Skin of body (tissue), 3 donors: ENCODE measurements at places on chromosomes 6 and 20.

DNA sequence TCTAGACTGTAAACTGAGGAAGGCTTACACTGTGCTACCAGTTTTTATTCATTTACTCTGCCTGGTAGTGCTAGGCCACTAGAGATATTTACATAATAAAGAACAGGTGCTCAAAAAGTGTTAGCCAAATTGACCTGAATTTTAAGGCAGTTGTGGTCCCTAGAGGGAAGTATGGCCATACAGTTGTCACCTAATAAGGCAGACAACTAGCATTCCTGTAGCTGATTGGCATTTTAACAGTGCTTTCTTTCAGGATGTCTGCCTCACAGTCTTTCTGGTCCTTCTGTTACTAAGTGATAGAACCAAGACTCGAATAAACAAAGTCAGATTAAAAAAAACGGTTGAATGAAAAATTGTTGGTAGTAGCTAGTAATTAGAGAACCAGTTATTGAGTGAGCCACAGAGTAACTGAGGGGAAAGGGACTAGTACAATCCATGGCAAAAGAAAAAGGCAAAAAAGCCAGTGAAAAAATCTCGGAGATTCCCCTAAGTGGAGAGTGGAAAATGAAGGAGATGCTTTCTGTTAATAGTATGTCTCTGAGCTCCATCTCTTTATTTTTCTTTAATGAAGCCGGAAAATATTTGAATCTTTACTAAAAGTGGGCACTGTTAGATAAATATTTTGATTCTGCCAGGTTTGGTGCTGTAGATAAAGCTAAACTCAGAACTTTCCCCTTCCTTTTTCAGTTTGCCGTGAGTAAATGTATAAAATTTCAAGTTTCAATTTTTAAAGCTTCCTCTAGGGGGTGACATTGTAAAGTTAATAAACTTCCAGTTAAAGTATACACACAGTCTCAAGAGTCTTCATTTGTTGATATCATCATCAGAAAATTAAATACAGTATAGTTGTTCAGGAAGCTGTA is 9.1 kb downstream of the VTA1 start:
- no peak for DNase-seq

DNA sequence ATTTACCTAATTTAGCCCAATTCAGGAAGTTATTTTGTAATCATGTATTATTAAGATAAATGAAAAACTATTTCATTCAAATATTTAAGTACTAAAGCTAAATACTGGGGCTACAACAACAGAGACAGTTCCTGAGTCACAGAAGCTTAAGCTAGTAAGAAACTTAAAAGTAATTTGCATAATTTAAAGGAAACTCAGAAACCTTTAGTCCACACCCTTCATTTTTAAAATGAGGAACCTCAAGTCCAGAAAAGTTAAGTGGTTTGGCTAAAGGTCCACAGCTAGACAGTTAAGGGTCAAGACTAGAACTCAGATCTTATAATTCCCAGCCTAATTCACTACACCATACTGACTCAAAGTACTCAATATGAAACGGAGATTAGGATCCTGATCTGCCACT is 7.2 kb downstream of the LMBRD1 start:
- no peak for DNase-seq

DNA sequence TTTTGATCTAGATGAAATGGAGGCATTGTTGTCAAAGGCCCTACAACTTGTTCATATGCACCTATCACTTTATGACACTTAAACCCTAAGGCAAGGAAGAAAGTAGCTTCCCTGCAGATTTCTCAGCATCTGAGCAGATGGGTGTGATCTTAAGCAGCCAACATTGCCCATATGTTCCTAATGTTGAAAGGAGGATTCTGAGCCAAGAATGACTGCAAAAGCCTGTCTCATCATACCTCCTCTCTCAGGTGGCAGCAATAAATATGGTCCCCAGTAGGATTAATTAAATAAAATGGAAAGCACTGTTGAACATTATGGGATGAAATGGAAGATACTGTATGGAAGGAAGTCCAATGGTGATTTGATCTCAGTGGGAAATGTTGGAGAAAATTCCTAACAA is 538.1 kb upstream of the MAN1A1 start:
- no peak for DNase-seq

DNA sequence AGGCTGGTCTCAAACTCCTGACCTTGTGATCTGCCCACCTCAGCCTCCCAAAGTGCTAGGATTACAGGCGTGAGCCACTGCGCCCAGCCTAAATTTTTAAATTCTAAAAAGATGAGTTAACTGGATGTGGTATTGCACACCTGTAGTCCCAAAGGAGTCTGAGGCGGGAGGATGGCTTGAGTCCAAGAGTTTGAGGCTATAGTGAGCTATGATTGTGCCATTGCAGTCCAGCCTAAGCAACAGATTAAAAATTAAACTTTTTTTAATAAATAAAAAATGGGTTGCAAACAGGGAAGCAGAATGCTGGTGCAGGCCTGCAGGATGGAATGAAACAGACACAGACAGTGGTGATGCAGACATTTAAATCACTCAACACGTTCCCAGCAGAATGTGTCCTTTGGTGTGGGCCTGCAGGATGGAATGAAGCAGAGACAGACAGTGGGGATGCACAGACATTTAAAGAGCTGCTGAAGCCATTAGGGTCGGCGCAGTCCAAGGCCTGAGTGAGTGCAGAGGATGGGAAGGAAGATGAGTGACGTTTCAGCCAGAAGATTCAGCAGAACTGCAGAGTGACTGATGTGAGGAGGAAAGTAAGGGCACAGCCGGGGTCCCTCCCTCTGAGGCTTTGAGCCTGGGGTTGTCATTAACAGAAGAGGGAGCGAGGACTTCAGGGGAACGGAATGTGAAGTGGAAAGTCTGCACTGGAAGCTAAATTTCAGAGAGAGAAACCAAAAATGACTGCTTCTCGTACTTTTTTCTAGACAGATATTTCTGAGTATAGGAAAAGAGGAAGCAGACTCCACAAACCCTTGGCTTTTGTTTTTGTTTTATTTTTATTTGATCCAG is 117.5 kb downstream of the RIN2 start:
- DNase-seq = peak; percentile 34

- no peak for DNase-seq
Measured at GRCh38 chr20:38275815-38276550, 15.4 kb upstream of the KIAA1755 start.

- no peak for DNase-seq
Measured at GRCh38 chr6:150001295-150002008, 23.9 kb downstream of the RAET1L start.
